ENCODE measurements at places on chromosomes 2 and 18. TPM values are rescaled to one million over a fixed set of nuclear protein-coding genes. Genes with fewer than 3 reads are reported as not detected.

The ACTG2 gene
- 22.2 TPM for total RNA-seq

The GKN2 gene
- 53.3 TPM for total RNA-seq

- no peaks in the 10 kb centered on the region for H3K4me1 ChIP-seq
- no peak overlapping the region for H3K4me3 ChIP-seq
- H3K27me3 ChIP-seq = no peaks in the 10 kb centered on the region
- H3K36me3 ChIP-seq = no peaks in the 10 kb centered on the region
- no peak for DNase-seq
- no peak overlapping the region for H3K27ac ChIP-seq
These were observed 124.7 kb upstream of the GATA6 start for GRCh38 chr18:22044474-22045220.

GRCh38 chr18:24695168-24695567 is 234.7 kb downstream of the HRH4 start:
- H3K36me3 ChIP-seq = no peaks in the 10 kb centered on the region
- no peak overlapping the region for H3K4me3 ChIP-seq
- DNase-seq = no peak

DNA sequence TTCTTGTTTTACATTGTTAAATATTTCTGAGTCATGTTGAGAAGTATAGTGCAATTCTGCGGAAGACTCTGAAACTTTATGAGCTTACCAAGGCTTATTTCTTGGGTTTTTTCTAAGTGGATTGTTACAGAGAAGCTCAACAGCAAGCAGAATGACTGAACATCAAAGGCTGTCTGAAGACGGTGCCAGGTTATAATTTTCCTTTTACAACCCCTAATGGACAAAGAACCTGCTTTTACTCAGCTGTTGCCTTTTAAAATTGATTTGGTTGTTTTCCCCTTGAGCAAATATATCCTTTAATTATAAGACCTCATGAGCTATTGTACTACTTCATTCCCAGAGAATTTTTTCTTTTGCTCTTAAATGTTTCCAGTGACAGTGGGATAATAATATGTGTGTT is 41.6 kb downstream of the LAMA3 start:
- no peaks in the 10 kb centered on the region for H3K36me3 ChIP-seq
- no peak overlapping the region for H3K4me3 ChIP-seq
- no peak overlapping the region for H3K27ac ChIP-seq
- peaks cover 12% of the 10 kb centered on the region for H3K4me1 ChIP-seq
- DNase-seq = no peak

GRCh38 chr2:205967391-205968075 is 118.4 kb downstream of the INO80D start:
- no peak for DNase-seq
- no peak overlapping the region for H3K27ac ChIP-seq
- H3K36me3 ChIP-seq = no peaks in the 10 kb centered on the region
- H3K27me3 ChIP-seq = no peaks in the 10 kb centered on the region
- no peaks in the 10 kb centered on the region for H3K4me1 ChIP-seq

- H3K36me3 ChIP-seq = no peaks in the 10 kb centered on the region
- H3K4me3 ChIP-seq = no peak overlapping the region
- H3K4me1 ChIP-seq = peaks cover 31% of the 10 kb centered on the region
These were observed 70.5 kb upstream of the PPP1CB start for GRCh38 chr2:28681158-28681571.

- H3K4me3 ChIP-seq = no peak overlapping the region
- no peaks in the 10 kb centered on the region for H3K36me3 ChIP-seq
- H3K4me1 ChIP-seq = no peaks in the 10 kb centered on the region
- no peak for DNase-seq
- H3K27me3 ChIP-seq = no peaks in the 10 kb centered on the region
These were observed 197.9 kb downstream of the TPGS2 start for GRCh38 chr18:36630917-36631316.

Measured in lower lobe of right lung (tissue), 2 donors.